ENCODE measurements at places on chromosomes 13 and 19.

DNA sequence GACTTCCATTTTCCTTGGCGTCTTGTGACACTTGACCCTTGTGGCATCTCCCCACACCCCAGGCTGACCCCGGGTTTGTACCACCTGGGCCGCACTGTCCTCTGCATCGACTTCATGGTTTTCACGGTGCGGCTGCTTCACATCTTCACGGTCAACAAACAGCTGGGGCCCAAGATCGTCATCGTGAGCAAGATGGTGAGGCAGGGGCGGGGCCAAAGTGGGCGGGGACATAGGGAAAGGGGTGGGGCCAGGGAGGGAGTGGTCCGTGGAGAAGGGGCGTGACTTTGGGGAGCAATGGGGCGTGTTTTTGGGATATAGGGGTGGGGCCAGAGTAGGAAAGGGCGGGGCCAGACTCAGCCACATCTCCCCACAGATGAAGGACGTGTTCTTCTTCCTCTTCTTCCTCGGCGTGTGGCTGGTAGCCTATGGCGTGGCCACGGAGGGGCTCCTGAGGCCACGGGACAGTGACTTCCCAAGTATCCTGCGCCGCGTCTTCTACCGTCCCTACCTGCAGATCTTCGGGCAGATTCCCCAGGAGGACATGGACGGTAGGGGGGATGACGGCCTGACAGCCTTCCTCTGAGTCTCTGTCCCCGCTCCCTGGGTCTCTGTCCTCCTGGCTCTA lies 42.8 kb downstream of the TRPM4 start:
- no peak for DNase-seq

DNA sequence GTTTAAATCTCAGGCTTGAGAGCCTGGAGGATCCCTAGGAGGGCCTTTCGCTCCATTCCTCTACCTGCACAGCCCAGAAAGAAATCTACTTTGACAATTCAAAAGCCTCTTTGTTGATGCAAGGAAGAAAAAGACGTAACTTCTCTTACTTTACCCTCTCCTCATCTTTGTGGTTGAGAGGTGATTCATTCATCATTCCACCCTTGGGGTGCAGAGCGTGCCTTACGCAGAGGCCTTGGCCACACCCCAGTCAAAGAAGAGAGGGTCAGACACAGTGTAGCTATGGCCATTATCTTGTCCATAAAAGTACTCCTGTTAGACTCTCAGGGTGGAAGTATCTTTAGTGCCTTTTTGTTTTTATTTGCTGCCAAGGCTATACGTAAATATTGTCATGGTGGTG lies 184.0 kb downstream of the IRS2 start:
- no peak for DNase-seq

- DNase-seq: no peak
Measured at GRCh38 chr19:39953915-39954314, 17.1 kb upstream of the PSMC4 start.

DNA sequence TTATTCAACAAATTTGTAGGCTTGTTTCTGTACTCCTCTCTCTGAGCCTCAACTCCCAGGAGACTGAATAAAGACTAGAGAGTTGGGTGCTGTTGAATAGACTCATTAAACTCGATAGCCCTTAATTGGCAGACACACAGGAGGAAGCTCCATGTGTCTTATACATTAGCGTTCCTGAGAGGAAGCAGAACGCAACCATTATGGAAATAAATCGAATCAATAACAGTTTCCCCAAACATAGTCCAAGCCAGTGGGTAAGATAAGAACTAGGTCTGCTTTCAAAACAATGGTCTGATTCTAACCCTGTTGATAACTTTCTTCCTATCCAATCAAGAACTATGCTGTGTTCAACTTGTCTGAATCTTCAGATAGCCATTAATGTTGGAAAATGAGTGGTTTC lies 118.1 kb upstream of the FNDC3A start:
- no peak for DNase-seq

GRCh38 chr19:50384685-50385535 lies 763 bp downstream of the POLD1 start:
- DNase-seq: no peak

DNA sequence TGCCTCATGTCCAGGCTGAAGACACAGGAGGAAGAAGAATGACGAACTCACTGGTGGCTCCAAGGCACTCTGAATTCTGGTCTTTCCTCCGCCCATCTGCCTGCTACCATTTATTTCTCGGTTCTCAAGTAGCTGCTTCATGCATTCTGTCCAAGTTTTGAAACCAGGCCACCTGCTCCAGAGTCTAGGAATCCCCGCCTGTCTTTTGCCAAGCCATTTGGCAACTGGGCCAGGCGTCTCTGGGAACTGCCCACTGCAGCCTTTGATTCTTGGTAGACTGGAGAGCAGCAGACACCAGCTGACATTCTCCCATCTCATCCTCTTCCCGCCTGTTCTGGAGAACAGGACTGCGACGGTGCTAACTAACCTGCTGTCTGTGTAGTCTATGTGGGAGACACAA lies 10.8 kb downstream of the SLC35E1 start:
- DNase-seq: no peak

DNA sequence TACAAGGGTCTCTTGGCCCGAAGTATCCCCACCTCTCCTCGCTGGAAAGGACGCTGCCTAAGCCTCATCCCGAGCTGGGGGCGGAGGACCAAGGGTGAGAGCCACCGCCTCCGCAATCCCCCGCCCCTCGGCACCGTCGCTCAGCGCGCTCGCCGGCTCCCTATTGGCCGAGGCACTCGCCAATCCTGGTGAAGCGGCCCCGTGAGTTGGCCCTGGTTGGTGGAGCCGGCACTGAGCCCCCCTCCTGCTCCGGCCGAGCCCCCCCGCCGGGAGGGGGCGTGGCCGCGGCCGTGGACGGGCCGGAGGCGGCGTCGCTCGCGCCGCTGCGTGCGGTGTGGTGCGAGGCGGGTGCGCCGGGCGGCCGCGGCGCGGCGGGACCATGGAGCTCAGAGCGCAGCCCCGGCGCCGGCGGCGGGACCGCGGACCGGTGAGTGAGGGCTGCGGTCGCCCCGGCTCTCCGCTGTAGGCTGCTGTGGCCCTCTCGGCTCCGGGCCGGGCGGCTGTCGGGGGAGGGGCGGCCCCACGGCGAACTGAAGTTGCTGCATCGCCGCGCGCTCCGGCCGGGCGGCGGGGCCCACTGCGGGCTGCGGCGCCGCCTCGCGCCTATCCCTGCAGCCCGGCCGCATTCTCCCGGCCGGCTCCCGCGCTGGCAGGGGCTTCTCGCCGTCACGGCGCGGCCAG lies at the start of gene WASF3:
TSS of gene WASF3 (plus strand) at position 291 of the 681 bp plus-strand sequence. CDS start 84,588 bp downstream, outside the sequence.
- DNase-seq: peak; percentile 41

DNA sequence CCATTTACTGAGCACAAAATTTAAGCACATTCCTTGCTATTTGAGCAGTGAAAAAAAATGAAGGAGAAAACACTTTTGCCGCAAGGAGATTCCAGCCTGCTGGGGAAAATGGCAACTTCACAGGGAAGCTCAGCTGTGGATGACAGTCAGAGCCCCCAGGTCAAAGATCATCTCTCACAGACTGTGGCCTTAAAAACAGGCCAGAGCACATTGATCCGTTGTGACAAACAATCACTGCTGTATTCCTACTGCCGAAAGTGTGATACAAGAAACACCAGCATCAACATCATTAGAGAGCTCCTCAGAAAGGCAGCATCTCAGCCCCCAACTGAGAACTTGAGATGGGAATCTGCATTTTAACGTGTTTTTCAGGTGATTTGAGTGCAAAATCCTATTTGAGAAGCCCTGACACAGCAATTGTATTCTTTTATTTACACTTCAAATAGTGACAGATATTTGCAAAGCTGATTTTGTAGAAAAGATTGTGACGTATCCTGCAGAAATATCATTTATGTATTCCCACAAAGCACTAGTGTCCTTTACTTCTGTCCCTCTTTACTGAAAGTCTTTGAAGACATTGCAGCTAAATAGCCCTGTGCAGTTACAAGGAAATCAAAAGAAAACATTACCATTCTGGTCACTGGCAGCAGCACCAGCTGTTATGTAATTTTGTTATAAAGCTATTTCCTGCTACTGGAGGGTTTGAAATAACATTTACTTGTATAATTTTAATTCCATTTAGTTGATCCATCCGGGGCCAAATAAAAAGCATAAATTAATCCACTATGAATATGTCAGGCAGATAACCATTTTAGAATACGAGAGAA lies 652.0 kb downstream of the LIG4 start:
- DNase-seq: no peak

DNA sequence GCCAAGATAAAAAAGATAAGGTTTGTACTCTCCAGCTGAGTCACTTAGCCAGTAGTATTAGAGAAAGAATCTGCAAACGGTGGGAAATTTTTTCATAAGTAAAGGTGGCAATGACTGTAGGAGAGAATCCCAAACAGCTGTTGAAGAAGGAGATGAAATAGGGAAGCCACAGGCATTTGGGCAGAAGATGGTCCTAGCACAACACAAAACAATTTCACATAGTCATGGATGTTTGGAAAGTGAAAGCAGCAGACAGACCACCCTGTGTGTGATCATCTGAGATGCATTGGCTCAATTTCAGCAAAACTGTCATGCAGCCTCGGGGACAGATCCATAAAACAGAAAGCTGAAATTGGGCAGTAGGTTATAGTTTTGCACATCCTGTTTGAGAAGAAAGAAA lies 2832.4 kb downstream of the PCDH9 start:
- DNase-seq: peak; percentile 4

- no peak for DNase-seq
Measured at GRCh38 chr19:20431826-20432225, 133.8 kb downstream of the ZNF737 start.

DNA sequence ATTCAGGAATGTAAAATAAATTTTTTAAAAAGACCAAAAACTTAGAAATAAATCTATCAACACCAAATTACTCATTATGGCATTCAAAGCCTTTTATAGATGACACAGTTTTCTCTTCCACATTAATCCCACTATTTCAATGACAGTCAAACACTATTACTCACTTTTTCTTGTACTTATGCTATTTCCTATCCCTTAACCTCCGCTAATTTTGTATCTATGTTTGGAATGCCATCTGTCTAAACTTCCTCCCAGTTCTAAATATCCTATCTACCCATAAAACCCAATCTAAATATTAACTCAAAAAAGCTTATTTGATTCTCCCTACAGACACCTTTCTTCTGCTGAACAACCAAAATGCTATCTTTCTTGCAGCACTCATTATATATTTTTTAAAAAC lies 203.5 kb downstream of the ENOX1 start:
- DNase-seq: no peak

DNA sequence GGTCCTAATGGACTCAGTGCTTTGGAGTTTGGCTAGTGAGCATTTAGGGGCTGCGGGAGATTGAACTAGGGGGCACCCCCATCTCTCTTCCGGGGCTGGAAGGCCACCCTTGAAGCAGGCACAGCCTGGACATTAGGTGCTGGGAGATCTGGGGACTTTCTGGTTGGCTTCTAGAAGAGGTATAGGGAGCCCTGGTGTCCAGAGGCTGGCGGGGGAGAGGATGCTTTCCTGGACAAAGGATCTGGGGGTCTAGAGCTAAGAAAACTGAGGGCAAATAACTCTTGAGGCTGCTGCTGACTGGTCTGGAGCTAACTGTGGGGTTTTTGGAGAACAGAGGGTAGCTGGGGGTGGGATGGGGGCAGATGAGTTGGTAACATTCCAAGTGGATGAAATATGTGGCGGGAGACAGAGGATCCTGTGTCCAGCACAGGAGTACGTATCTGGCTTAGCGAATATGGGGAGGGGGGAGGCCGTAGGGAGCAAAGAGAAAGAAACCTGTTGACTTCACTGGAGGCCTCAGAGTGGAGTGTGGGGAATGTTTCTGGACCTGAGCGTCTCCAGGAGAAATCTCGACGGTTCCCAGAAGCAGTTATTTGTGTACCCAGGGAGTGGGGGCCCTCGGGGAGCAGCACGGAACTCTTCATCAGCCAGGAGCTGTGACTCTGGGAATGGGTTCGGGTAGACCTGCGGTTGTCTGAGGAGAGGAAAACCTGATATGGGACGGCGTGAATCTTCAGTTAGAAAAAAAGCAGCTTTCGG lies 1.4 kb downstream of the HNRNPUL1 start:
- no peak for DNase-seq

GRCh38 chr19:1153891-1154730 lies 20.0 kb downstream of the SBNO2 start:
- DNase-seq: no peak

DNA sequence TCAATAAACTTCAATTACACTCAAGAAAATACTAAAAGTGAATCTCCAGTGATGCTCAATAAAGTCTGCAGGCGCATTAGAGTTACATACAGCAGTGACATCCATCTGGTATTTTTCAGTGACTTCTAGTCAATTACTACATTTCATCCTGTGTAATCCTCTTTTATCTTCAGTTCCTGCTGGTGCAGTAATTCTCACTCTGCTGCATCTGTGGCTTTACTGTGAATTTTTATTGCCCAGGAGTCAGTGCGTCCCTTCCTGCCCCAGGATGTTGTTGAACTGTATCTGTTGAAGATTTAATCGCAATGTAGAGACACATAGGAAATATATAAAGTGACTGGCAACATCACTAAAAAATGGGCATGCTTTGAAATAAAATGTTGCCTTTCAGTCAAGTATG lies 196.3 kb upstream of the TMTC4 start:
- no peak for DNase-seq

DNA sequence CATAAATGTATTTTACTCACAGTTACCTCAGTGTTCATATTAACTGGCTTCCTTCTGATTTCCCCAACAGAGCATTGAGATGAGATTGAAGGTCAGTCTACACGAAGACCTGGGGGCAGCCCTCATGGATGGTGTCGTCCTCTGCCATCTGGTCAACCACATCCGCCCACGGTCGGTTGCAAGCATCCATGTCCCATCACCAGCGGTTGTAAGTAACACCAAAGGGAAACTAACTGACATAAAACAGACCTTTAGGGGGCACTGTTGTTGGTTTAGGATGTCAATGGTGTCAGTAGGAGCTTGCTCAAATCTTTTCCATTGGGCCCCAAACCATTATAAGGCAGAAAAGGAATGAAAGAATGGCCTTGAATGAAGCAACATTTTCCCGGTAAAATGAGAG lies 68.2 kb downstream of the ESD start:
- no peak for DNase-seq

- no peak for DNase-seq
Measured at GRCh38 chr13:24652359-24652758, 27.8 kb upstream of the ATP12A start.

GRCh38 chr13:31908696-31909411 lies 122.7 kb upstream of the FRY start:
- no peak for DNase-seq

GRCh38 chr13:29538652-29539040 lies 56.8 kb downstream of the SLC7A1 start:
- no peak for DNase-seq

GRCh38 chr13:50645092-50645491 lies 198.4 kb downstream of the DLEU7 start:
- no peak for DNase-seq

DNA sequence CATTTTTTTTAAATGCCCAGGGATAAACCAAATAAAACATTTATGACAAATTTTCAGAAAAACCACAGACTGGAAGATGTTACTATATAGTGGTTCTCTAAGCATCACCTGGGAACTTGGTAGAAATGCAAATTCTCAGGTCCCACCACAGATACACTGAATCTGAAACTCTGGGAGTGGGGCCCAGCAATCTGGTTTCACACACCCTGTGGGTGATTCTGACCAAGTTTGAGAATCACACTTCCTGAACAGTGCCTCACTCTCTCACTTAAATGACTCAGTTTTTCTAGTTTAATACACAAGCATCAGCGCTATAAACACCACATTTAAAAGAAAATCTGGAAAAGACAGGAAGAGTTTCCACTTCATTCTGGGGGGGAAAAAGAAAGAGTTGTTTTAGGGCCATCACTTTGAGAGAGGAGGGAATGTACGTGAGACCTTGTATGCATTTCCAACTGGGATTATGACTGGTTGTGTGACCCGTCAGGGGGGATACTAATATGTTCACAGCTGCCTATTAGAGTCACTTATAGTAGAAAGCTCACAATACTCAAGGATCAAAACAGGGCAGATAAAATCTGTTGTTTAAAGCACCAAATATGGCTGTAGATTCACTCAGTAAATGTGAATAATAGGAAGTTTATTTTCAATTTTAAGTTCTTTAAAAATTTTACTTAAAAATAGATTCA lies 567.7 kb downstream of the GPC6 start:
- no peak for DNase-seq
